ENCODE measurements at places on chromosomes 3 and 15.

DNA sequence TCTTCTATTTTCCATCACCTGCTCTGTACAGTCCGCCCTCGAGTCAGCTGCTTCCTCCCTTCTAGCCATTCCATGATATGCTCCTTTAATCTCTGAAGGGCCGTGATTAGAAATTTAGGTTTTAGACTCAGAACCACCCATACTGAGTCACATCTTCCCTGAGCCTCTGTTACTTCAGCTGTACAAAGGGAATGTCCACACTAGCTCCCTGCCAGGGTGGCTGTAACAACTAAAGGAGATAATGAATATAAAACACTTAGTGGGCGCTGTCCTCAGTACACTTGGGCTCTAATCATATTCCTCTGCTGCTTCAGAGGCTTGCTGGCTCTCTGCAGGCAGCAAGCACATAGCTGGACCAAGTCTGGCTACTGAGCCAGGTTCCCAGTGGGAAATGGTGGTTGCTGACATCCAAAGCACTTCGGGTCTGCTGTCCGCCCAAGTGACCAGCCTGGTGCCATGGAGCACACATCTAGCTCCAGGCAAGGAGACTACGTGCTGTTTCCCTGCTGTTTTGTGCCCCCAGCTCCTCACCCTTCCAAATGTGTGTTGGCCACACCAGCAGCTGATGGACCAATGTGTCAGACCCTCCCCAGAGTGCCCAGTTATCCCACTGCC lies 901 bp upstream of the CHST14 start:
- no peak for DNase-seq

- DNase-seq, result no peak
Measured at GRCh38 chr3:143586576-143586975, 261.7 kb downstream of the SLC9A9 start.

GRCh38 chr15:80496096-80496495 lies 91.9 kb downstream of the ARNT2 start:
- no peak for DNase-seq

GRCh38 chr15:101538177-101538576 lies 48.7 kb upstream of the PCSK6 start:
- DNase-seq, result no peak

GRCh38 chr15:91549581-91549980 lies 303.9 kb upstream of the SLCO3A1 start:
- DNase-seq, result no peak

DNA sequence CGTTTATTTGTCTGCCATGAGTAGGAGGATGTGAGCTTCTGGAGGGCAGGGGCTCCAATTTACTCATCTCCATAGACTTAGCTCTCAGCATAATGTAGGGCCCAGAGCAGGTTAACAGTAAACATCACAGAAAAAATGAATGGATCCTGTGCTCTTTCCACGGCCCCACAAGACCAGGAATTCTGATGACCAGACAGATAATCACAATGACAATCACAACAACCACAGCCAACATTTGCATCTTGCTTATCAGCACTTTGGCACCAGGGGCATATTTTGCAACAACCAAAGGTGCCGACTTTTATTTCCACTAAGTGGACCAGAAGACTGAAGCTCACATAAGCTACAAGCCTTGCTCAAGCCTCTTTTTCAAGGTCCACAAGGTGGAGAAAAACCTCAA lies 68.9 kb upstream of the ANKRD34C start:
- DNase-seq, result no peak

GRCh38 chr3:55964491-55964985 lies 477.4 kb upstream of the WNT5A start:
- DNase-seq, result no peak

- no peak for DNase-seq
Measured at GRCh38 chr3:128271536-128272332, 118.5 kb downstream of the EEFSEC start.

DNA sequence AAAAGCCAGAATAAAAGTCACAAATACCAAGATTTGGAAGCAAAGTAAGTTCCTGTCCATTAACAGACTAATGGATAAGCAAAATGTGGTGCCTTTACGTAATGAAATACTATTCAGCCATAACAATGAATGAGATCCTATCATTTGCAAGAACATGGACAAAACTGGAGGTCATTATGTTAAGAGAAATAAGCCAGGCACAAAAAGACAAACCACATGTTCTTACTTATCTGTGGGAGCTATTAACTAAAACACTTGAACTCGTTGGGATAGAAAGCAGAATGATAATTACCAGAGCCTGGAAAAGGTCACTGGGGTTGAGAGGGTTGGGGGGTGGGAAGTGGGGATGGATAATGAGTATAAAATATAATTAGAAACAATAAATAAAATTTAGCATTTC lies 1015.9 kb downstream of the OTOL1 start:
- no peak for DNase-seq

- DNase-seq, result no peak
Measured at GRCh38 chr3:49570028-49570654, 15.9 kb downstream of the BSN start.

GRCh38 chr3:179852142-179852905 lies 184.4 kb downstream of the PEX5L start:
- DNase-seq, result no peak

DNA sequence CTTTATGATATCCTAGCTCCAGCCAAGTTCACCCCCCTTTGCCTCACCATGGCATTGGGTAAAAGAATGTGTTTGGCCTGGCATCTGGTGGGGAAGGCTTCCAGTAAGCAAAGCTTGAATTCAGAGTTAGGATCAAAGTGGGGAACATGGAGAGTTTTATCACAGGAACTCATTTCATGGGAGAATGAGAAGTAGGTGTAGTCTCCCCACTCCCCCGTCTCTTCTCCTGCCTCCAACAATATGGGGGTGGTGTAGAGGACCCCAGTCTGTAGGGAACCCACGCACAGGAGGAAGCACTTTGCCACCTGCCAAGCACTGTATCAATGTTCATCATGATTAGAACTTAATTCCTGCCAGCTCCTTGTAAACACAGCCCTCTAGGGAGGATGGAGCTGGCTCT lies 200.5 kb downstream of the UACA start:
- no peak for DNase-seq

GRCh38 chr15:65888981-65889380 lies 19.7 kb downstream of the RAB11A start:
- DNase-seq, result no peak

DNA sequence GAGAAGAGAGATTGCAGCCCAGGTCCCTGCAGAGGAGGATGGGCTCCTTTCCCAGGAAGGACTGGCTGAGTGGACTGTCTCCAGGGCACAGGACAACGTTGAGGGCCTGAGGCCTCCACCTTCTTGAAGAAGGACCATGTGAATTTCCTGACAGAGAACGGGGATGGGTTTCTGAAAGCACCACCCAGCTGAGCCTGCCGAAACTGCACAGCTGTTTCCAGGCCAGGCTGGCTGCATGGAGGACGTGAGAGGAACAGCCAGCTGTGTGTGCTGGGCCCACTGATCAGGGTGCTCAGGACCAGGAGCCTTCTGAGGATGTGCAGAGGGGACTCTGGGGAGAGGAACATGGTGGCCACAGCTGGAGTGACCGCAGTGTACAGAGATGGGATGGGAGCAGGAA lies 39.2 kb downstream of the HMCES start:
- no peak for DNase-seq

DNA sequence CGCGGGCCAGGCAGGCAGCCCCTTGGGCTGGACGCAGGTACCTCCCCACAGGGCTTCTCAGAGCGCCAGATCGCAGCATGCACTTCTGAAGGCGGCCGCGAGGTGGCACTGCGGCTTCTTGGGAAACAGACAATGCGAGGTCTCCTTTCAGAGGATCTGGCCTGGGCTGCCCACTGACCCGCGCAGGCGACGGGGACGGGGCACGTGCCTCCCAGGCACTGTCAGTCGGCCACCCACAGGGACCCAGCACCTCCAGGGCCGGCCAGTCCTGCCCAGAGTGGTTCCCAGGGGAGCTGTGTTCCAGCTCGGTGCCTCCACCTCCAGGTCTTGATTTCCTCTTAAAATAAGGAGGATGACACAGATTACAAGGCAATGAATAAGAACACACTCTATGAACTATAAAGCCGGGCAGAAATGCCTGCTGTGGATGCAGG lies 24.4 kb upstream of the TXNRD3 start:
- peak; percentile 11 for DNase-seq

DNA sequence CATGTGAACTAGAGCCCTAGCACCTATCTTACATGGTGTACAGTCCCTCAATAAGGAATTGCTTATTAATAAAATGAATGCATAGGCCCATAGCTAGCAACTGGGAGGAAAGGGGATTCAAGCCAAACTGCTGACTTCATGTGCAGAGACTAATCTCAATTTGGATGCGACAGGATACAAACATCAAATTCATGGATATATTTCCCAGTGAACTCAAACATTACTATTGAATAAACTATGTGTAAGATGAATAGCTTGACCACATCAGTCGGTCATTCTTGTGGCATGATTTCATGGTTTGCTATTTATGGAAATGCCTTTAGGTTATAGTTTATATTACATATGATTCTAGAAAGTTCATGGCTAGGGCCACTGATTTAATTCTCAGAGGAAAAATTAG lies 268.6 kb upstream of the SLITRK3 start:
- DNase-seq, result no peak

GRCh38 chr3:150399060-150399459 lies 9.0 kb upstream of the TSC22D2 start:
- DNase-seq, result no peak

- DNase-seq, result no peak
Measured at GRCh38 chr15:99303907-99304306, 52.6 kb downstream of the LRRC28 start.

DNA sequence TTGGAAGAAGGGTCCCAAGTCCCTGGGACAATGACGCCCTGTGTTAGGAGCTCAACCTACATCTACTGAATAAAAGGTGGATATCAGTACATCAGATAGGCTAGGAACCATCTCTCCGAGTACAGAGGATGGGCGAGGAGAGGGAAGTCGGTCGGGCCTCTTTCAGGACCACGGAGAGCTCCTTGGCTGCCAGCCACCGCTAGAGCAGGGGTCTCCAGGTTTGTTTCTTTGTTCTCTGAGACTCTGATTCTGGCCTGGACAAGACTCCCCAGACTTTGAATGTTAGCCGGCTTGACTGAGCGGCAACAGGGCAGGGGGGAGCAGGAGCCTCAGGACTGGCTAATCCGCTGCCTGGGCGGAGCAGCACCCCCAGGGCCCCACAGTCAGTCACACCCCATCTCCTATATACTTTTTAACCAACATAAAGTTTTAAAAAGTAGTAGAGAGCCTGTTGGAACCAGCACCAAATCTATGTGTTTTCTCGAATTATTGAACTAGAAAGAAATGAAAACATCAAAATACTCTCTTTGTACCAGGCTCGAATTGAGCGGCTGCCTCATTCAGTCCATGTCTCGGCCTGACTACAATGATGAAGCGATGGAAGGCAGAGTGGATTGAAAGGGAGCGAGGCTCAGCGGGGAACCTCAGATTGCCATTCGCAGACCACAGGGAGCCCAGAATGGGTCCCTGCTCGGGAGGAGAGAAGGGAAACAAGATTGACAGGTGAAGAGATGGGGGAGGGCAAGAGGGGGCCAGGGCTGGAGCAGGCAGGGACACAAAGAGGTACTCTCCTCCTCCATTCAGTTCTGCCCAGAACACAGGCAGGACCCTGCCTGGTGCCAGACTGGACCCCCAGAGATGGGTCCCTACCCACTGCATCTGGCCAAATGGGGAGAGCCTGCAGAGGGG lies 131.6 kb downstream of the TPRA1 start:
- DNase-seq, result no peak

- DNase-seq, result no peak
Measured at GRCh38 chr3:168341956-168342936, 246.5 kb upstream of the GOLIM4 start.

DNA sequence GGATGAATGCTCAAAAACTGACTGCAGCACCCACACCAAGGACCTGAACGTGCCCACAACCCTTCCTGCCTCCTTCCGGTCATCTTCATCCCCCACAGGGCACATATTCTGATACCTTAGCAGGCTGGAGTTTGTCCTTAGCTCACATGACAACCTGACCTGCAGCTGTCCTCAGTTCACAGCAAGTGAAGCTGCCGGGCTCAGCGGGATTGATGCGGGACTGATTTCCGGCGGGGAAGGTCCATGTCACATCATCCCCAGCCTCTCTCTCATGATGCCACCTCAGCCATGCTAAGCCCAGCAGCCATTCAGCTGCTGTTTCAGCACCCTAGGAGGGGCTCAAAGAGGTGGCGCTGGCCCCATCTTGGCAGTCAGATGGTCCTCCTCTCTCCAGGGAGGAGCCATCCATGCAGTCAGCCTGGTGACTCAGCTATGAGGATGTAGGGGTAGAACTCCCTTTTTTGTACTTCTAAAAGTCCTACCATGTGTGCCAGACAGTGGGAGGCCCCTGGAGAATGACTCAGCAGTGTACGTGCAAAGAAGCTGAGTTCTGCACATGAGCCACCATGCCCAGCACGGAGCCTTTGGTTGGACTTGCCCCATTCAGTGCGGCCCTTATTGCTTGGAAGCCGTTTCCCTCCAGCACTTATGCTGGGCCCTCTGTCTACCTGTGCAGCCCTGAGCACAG lies 9.5 kb downstream of the CA12 start:
- DNase-seq, result no peak

DNA sequence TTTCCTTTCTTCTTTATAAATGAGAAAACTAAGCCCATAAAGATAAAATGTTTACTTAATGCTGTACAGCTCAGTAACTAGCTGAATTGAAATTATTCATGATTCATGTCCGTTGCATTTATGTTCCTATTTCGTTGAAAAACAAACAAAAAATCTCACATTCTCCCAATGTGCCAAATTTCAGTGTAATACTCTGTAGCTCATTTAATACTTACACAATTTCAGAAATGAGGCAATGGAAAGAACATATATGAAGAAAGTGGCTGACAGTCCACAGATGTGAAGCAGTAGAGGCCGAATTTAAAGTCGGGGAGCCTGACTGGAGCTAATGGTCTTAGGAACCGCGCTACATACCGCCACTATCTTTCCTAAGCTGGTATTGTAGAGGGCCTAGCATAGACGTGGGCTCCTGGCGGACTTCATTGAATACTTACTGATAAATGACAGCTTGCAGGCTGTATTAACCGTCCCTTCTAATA lies 651 bp downstream of the PLSCR2 start:
- DNase-seq, result no peak

- DNase-seq, result no peak
Measured at GRCh38 chr3:128198313-128198712, 45.0 kb downstream of the EEFSEC start.

DNA sequence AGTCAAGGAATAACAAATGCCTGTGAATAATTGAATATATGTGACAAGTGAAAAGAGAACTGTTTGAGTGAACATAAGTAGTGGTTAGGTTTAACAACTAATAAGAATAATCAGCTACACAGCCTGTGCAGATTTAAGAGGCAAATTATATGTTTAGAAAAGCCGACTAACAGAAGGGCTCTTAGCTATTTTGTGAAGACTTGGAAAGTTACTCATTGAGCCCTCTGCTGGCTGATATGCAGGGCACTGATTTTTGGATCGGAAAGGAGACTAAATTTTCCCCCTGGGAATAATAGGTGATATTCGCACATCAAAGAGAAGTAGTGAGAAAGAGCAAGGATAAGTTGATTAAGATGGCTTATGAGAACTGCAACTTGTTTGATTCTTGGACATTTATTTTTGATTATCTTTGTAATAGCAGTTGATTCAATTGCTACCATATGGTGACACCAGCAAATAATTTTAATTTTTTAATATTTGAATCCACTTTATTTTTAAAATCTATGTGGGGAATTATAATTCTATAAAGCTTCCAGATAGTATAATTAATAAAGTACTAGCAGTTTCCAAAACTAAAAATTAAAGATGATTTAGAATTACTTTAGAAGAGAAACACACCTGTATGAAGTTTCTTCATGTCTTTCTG lies 156.2 kb downstream of the NLGN1 start:
- DNase-seq, result no peak

- DNase-seq, result no peak
Measured at GRCh38 chr3:137765310-137766033, 1.4 kb downstream of the SOX14 start.

- DNase-seq, result no peak
Measured at GRCh38 chr3:73479325-73479724, 145.4 kb downstream of the PDZRN3 start.
